ENCODE measurements at places on chromosomes 6 and 20. TPM values are rescaled to one million over a fixed set of nuclear protein-coding genes. Genes with fewer than 3 reads are reported as not detected.

Gene EFCAB8
- 0.33 TPM for total RNA-seq

Gene GJE1
- not detected for total RNA-seq

Gene TSPO2
- total RNA-seq = 0.38 TPM

Gene DLK2
- 1.5 TPM for total RNA-seq

Gene CAP2
- 1.6 TPM for total RNA-seq

Gene TRIM26
- 19.7 TPM for total RNA-seq

Gene PRICKLE4
- total RNA-seq = 0.38 TPM
